ENCODE measurements at places on chromosomes 4 and X.

DNA sequence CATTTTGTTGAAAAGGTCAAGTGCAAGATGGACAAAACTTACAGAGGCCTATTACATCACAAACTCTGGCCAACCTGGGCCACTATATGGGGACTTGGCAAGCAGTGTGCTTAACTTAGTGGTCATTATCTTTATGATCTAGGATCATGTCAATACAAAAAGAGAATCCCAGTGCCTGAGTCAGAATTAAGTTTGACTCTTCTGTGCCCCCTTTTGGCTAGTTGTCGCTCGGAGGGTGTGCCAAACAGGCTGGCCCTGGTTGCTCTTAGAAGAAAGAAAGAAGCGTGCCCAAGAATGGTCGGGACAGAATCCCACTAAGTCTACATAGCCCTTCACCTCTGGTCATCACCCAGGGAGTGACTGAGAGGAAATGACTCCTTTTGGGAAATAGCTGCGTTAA, 100.1 kb downstream of the EIF4E start:
- no peak for DNase-seq

GRCh38 chr4:45094684-45095083, 368.3 kb upstream of the GNPDA2 start:
- no peak for DNase-seq

- DNase-seq: no peak
Measured at GRCh38 chrX:1434871-1435240, 17.9 kb downstream of the ASMTL start.

DNA sequence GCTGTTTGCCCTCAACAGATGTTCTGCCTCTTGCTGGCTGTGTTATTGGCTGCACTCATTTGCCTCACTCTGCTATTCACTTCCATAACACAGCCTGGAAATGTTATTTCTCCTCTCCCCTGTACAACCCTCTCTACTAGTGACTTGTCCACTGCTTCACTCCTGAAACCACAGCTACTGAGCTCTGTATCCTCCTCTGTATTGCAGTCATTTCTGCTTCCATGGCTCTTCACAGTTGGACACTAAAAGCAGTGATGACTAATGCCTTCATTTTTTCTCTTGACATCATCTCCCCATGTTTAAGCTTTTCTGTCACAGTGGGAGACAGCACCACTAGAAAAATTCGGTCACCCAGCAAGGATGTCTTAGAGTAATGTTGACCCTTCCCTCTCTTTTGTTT, 123.0 kb upstream of the PPP1R2C start:
- DNase-seq: no peak

DNA sequence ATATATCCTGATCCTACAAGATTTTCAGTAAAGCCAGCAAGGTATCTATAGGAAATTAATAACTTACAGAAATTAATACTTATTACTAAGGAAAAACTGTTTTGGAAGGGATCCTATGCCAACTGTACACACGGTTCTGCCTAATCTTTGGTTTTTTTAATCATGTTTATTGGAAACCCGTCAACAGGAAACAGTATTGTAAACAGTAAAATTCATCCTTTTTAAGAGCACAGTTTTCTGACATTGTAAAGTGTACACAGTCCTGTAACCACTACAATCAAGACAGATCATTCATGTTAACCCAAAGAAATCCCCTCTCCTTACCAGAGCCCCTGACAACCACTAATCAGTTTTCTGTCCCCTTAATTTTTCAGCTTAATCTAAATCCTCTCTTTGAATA, 9.9 kb downstream of the ABCG2 start:
- DNase-seq: no peak

GRCh38 chr4:67084783-67085182, 460.5 kb downstream of the CENPC start:
- DNase-seq: no peak

GRCh38 chr4:74283614-74284013, 24.7 kb upstream of the EPGN start:
- DNase-seq: no peak

GRCh38 chr4:6113641-6114040, 86.7 kb downstream of the JAKMIP1 start:
- no peak for DNase-seq

DNA sequence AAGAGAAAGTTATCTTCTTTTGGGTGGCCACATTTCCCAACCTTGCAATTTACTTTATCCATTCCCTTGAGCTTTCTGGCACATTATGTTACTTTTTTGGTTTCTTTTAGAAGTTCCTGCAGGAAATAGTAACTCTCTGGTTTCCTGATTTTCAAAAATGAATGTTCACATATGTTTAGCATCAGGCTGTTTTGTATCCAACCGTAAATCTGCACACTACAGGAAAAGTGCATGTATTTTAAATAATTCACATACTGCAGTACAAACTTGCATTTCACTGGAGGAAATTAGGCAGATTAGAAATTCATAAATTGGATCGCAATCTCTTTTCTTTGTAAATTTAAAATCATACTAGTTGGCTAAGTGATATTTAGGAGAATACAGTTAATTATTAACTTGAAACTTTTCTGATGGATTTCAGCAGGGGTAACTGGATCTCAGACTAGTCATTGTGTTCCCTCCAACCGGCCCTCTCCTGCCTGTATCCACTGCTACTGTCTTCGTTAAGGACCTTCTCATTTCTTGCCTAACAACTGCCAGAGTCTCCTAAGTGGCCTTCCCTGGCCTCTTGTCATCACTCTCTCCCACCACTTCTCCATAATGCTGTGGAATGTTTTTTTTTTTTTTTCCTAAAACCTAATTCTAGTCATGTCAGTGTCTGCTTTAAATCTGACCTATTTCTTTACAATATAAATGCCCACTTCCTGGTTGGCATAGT, 137.2 kb downstream of the UNC5C start:
- DNase-seq: no peak

- DNase-seq: no peak
Measured at GRCh38 chrX:140123446-140123845, 158.1 kb upstream of the CXorf66 start.

All from stimulated activated CD4-positive, alpha-beta T cell treated with anti-CD3 and anti-CD28 coated beads, Interleukin-1b, Interleukin-23, amount 100 ng/mL, for 24 hours (primary cell).